Kidney (tissue), 22 donors: ENCODE measurements at places on chromosomes 3 and 15.

- no peak for DNase-seq
These were observed 179.3 kb downstream of the POTEB3 start for GRCh38 chr15:21260966-21261395.

GRCh38 chr3:193853511-193854219, 260.7 kb downstream of the OPA1 start:
- DNase-seq: no peak

DNA sequence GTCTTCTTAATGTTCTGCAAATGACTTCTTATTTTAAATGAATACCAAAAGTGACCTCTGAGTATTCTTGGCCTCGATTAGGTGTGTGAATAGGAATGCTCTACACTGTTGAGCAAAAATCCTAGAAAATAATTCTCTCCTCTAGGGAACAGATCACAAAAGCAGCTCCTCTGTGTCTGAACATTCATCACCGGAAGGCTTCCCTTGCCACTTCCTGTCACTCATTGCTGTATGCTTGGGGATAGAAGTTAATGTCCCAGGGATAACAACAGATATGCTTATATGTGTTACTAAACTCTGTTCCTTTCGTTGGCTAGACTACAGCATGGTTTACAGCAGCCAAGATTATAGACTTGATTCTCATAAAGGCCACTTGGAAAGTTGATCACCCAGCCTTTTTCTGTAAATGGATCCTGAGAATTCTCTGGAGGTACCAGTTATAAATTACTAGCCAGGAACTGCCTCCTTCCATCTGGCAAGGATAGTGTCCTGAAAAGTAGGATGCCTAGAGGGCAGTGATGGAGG, 16.0 kb upstream of the PTX3 start:
- no peak for DNase-seq

DNA sequence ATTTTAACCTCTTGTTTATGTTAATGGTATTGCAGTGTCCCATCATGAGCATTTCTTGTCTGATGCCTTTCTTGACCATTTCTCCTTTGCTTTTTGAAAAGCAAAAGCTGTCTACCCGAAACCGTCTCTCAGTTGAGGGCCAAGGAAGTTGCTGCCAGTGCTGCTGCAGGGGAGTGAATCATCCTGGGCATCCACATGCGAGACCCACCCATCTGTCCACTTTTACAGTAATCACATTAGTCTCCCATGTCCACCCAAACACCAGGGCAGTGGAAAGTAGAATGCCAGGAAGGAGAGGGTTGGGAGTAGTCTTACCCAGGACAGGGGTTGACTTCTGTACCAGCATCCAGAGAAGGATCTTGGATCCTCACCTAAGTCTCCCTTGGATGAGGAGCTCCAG, 48.6 kb upstream of the TEX264 start:
- no peak for DNase-seq

GRCh38 chr3:125302932-125303331, 72.2 kb downstream of the ZNF148 start:
- no peak for DNase-seq

- DNase-seq: no peak
These were observed 8.2 kb downstream of the TXNRD3 start for GRCh38 chr3:126646674-126647073.

DNA sequence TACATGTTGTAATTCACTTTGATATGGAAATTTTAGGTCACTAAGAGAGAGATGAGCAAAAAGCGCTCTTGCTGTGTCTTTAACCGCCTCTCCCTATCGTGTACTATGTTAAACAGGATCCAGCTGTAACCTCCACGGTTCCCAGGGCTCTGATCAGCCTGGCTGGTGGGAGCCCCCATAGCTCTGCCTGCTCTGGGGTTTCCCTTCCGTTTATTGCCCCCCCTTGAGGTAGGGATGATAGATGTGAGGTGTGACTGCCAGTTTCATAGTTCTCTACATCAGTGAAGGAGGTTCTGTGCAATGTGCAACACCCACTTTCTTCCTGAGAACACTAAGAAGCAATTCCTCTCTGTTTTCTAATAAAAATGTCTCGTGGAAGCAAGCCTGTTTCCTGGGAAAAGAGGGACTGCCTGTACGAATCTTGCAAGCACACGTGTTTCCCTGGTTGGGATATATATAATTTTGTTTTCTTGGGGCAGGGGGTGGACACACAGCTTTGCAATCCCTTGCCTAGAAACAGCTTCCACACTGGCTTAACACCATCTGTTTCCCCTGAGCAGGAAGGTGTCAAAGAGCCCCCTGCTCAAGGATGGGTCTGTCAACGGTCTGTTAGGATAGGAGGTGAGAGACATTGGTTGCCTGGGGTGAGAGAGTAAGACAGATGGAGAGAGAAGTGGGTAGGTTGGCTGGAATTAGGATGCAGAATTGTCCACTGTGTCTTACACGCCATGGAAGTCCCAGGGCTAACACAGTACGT, 23.8 kb downstream of the CORO2B start:
- DNase-seq: no peak
